GM10248 (cell line): ENCODE measurements at places on chromosomes 4 and X.

- peak; percentile 32 for DNase-seq
Observed at GRCh38 chr4:177339477-177340374, 30.1 kb downstream of the NEIL3 start.

DNA sequence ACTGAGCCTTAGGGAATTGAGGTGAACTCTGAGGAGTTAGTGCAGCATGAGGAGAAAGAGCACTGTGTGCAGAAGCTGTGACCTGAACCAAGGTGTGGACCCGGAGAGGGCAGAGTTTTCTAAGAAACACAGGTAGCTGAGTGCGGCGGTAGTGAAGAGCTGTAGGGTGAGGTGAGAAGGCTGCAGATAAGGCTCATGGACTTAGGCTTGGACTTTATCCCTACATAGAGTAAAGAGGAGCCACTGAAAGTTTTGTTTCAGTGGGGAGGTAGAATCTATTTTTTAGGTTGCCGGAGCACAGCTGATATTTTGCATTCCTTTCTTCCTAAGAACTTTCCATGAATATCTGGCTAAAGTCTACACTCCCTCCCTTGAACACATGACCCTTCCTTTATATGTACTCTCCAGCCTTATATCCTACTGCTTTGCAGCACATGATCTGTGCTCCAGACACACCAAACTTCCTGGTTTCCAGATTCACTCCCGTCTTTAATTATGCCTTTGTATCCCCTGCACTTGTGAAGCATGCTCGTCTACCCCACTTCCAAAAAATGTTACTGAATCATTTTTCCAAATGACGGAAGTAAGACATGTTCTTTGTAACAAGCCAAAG is 10.6 kb upstream of the PGRMC2 start:
- DNase-seq: no peak

- no peak for DNase-seq
Observed at GRCh38 chr4:23856630-23857029, 33.2 kb downstream of the PPARGC1A start.

- DNase-seq: no peak
Observed at GRCh38 chr4:53490161-53490956, 100.9 kb downstream of the LNX1 start.

GRCh38 chr4:181911420-181911819 is 331.8 kb upstream of the TENM3 start:
- no peak for DNase-seq

GRCh38 chr4:74944354-74944793 is 11.5 kb downstream of the PARM1 start:
- DNase-seq: no peak

DNA sequence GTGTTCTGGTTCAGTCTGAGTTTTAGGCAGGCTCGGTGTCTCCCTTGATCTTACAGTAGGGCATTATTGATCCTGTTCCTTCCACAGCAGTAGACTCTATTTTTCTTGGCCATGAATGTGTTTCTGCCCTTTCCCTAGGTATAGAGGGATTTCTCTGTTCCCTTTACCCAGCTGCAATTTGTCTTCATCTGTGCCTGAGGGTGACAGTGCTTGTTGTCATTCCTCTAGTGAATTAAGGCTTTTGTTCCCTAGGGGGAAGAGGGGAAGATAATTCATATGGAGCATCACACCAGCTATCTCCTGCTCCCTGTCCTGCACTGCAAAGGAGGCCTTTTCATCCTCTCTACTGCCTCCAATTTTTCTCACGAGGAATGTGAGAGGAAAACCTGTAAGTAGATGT is 39.7 kb upstream of the CXorf51A start:
- no peak for DNase-seq

DNA sequence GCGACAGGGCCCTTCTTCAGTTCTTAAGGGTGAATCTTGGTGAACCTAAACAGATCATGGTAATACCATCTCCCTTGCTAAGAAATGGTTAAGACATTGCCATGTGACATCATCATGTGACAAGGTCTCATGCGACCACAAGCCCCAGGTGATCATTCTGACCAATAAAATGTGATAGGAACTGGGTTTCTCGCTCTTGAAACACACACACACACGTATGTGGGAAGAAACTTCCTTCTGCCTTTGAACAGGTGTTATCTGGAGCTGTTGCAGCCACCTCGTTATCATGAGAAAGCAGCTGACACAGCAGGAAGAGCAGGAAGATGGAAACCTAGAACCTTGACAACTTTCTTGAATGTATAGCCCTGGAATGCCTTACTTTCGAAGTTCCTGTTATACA is 10.2 kb downstream of the SOD3 start:
- no peak for DNase-seq

- no peak for DNase-seq
Observed at GRCh38 chr4:81058621-81059020, 28.1 kb downstream of the BMP3 start.

DNA sequence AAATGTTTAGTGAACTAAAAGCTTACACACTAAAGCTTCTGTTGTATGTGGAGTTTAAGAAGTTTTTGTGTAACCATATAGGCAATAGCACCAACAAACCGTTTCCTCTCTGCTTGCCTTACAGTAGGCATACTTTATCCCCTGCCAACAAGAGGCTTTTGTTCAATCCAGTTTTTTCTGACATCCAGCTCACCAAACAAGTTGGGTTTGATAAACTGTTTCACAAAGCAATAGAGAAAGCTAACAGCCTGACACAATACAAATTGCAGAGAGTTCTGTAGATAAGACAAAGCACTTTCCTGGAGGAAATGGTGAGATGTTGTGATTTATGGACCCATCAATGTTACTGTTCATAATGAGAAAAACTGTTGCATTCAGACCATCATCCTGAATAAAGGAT is 53.8 kb downstream of the PACRGL start:
- no peak for DNase-seq

- no peak for DNase-seq
Observed at GRCh38 chrX:24426340-24426913, 38.7 kb upstream of the PDK3 start.

GRCh38 chrX:44433556-44433955 is 90.1 kb upstream of the EFHC2 start:
- no peak for DNase-seq

- DNase-seq: no peak
Observed at GRCh38 chr4:76856243-76857073, 41.5 kb downstream of the SOWAHB start.

- DNase-seq: no peak
Observed at GRCh38 chr4:137614491-137614890, 82.2 kb upstream of the PCDH18 start.

GRCh38 chr4:105473324-105474098 is at the start of gene PPA2:
PPA2 (minus strand) TSS chr4:105474062; CDS start chr4:105474050, 12 bp downstream.
- DNase-seq: peak; percentile 92

GRCh38 chr4:165810726-165811125 is 62.3 kb upstream of the TLL1 start:
- no peak for DNase-seq

GRCh38 chr4:3613967-3614730 is 81.9 kb upstream of the LRPAP1 start:
- DNase-seq: no peak

DNA sequence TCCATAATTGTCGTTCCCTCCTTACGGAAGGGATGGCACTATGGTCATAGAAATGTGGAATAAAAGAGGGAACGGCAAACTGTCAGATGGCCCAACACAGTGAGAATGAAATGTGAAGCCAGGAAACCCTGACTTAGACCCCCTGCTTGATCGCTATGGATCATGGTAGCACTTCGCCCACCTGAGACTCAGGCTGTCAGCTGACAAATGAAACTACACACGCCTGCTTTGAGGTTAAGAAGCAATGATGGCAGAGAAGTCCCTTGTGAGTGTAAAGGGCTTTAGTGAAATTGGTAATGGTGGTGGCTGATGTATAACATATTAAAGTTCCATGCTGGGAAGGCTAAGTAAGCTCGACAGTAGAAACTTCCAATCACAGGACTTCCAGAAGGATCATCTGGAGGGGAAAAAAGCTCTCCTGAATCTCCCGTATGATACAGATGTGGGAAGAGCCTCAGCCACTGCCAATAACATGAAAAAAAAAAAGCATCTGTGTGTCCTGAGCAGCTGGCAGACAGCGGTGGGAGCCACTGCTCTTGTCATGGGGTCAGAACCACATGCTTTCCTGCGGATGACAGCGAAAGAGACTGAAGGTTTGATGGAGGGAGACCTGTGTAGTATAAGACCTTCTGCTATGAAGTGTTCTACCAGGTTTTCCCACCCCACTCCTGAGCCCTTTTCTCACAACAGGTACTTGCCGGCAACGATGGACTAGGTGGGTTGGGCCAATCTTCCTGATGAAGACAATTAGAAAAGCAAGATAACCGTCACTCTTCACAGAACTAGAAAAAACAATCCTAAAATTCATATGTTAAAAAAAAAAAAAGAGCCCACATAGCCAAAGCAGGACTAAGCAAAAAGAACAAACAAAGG is 107.6 kb downstream of the AFAP1 start:
- no peak for DNase-seq

GRCh38 chrX:40083979-40084359 is 13.8 kb downstream of the BCOR start:
- no peak for DNase-seq

- DNase-seq: no peak
Observed at GRCh38 chr4:7877176-7877575, 62.5 kb downstream of the AFAP1 start.

DNA sequence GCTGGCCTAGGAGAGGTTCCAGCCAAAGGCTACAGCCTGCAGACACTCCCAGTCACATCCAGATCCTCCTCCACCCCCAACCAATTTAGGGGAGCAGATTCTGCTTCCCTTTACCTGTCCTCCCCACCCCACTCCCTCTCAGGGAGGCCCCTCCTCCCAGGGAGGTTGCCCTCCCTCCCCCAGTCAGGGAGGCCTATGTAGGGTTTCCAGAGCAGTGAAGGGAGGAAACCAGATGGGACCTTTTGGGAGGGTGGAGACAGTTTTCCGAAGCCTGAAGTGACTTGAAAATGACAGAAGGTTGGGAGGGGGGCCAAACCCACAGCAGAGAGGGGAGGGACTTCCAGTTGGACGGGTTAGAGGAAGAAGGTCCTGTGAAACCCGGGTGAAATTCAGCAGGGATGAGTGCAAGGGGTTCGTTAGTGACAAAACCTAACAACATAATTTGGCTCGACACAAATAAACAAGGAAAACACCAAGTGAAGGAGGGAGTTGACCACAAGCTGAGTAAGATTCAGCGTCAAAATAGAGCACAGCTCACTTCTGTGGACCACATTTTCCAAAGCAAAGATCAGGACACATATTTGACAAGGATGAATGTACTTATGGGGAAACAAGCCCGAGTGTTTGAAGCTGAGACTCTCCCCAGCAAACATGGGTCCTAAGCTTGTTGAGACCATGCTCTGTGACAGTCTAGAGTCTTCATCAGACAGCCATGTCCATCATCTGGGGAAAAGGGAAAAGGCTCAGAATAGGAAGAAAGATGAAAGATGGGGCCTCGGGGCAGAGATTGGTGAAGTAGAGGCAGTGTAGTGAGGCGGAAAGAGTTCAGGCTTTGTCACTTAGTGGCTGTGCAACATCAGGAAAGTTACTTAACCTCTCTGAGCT is 46.4 kb downstream of the PRPS1 start:
- DNase-seq: no peak

GRCh38 chrX:3550160-3550751 is 163.2 kb downstream of the PRKX start:
- DNase-seq: no peak

DNA sequence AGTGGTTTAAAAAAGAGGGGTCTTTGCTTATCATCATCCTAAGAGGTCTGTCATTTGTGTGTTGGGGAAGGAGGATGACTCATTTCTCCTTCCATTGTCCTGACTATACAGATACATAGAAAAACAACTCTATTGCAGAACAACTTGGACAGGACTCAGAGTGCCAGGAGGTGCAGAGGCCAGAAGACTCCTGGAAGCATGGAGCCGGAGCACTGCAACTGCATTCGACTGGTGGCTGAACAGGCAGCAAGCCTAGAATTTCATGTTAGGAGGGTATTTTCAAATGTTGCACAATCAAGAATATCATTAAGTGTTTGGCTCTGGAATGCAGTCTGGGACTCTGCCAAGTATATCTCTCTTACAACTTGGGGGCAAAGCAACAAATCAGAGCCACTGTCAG is 35.0 kb upstream of the MAML3 start:
- DNase-seq: no peak

- DNase-seq: no peak
Observed at GRCh38 chr4:84500386-84501201, 1.5 kb upstream of the NKX6-1 start.

GRCh38 chr4:786861-787300 is 39.0 kb downstream of the CPLX1 start:
- no peak for DNase-seq

DNA sequence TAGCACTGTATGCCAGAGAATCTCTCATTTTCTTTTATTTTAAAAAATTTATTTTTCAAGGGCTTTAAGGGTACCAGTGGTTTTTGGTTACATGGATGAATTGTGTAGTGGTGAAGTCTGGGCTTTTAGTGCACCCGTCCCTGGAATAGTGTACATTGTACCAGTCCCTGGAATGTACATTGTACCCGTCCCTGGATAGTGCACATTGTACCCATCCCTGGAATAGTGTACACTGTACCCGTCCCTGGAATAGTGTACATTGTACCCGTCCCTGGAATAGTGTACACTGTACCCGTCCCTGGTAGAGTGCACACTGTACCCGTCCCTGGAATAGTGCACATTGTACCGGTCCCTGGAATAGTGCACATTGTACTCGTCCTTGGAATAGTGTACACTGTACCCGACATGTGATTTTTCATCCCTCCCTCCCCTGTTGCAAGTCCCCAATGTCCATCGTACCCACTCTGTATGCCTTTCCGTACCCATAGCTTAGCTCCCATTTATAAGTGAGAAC is 56.1 kb upstream of the HELT start:
- DNase-seq: no peak

DNA sequence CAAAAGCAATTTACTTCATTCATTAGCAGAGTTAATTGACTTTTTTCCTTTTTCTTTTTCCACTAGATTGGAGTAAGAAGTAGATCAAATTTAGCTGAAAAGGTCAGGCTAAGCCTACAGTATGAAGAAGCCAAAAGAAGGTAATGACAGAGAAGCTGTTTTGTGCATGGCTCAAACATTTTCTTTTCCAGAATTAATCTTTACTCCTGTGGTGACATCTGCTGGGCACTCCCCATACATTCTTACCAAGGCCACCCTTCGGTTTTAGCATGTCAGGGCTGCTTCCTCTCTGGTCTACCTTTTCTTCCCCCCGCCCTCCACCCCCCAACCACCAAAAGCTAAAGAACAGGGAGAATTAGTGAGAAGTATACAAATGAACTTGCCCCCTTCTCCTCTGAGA is 70.2 kb downstream of the CLDN22 start:
- DNase-seq: peak; percentile 17

- no peak for DNase-seq
Observed at GRCh38 chr4:154189346-154189745, 302.3 kb downstream of the DCHS2 start.

- no peak for DNase-seq
Observed at GRCh38 chr4:86019906-86020305, 339.9 kb downstream of the MAPK10 start.

GRCh38 chr4:189177130-189177529 is 763.5 kb upstream of the FRG1 start:
- no peak for DNase-seq
